Mucosa of descending colon (tissue), 3 donors: ENCODE measurements at places on chromosomes 4 and X. TPM values are rescaled to one million over a fixed set of nuclear protein-coding genes. Genes with fewer than 3 reads are reported as not detected.
A peak's percentile ranks its signal among the peaks of the same experiment; 100 is the strongest.

AMER1 gene
- total RNA-seq = 2.9 TPM

GRCh38 chrX:53071604-53072417 is 10.4 kb upstream of the TSPYL2 start:
- DNase-seq = peak; percentile 76

DNA sequence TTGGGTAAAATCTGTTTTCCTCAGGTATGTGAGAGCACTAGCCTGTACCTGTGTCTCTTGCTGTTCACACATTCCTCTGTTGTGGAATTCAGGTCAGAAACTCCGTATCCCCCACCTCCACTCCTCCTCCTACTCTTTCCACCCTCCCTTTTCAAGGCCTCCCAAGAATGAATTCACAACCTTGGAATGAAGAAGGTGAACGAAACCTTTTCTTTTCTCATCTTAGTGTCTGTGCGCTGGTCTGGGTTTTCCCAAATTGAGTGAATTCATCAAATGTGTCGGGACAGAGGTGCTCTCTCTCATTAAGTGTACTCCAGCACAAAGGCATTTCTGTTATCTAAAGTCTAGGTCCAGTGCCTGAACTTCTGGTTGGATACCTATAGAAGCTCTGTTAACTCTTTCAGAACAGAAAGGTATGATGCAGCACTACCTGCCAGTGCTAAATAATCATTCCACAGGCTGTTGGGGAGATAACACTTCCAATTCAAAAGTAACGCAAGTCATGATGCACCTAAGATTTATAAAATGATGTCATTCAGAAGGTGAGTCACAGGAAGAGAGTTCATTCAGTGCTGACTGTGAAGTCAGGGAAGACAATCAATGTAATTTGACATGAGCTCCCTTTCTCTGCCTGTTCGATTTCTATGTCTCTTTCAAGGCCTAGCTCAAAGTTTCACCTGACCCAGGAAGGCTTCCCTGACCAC is 41.9 kb downstream of the COL4A6 start:
- DNase-seq = no peak

BEND2 gene
- total RNA-seq = not detected

- no peak for DNase-seq
Measured at GRCh38 chr4:8644966-8645752, 52.6 kb downstream of the CPZ start.

GRCh38 chr4:25190407-25190806 is 30.2 kb upstream of the SEPSECS start:
- DNase-seq = no peak

GLRA3 gene
- not detected for total RNA-seq

DNA sequence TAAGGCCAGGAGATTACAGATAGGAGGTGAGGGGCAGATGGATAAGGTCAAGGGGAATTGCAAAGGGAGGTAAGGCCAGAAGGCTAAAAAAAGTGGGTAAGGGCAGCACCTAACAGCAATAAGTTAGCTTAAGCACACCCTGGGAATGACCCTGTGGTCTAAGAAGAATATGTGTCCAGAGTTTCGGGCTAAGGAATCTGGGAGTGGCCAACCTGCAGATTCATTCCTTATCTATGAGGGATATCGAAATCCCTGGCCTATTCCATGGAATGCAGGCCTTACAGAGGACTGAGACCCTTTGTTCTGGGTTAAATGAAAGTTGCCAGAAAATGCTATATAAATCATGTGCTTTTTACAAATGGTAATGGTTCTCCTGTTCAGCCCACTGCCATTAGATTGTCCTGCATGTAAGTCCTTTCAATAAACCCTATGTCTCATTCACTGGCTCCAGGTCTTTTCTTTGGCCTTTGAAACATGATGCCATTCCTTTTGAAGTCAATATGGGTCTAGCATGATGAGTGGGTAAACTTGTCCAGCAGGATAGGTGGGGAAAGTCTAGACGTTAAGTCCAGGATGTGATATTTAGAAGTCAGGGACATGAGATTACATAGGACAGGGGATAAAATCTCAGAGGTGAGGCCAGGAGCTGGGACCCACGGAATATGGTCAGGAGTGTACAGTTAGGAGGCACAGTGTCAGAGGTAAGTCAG is 226.2 kb downstream of the TACR3 start:
- no peak for DNase-seq
